IMR-90 (cell line): ENCODE measurements at places on chromosomes 4 and X.

GRCh38 chr4:40247350-40247749 is 50.5 kb downstream of the RHOH start:
- no peak for DNase-seq

DNA sequence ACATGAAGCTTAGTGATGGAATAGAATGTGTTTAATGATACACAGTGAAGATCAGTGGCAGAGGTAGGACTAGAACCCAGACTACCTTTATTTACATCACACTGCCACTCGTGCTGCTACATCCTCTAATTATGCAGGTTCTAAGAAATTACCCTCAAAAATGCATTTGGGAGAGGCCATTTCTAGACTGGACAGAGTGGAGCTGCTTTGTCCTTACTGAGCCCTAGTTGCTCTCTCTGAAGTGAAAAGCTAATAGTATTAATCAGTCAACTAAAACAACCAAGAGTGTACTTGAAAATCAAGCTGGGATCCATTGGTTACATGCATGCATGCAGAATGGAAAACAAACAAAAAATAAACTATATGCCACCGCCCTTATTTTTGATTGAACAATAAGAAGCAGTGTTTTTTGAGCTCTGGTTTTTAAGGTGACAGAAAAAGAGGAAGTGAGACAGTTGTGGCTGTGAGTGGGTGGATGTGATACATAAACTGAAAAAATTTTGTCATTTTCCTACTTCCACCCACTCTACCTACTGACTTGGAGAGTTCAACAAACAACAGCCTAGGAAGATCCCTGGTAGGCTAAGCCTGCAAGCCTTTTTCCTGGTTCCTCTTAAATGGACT is 6.8 kb upstream of the VSIG4 start:
- no peak for DNase-seq

GRCh38 chr4:174753021-174753420 is 76.0 kb downstream of the GLRA3 start:
- no peak for DNase-seq

DNA sequence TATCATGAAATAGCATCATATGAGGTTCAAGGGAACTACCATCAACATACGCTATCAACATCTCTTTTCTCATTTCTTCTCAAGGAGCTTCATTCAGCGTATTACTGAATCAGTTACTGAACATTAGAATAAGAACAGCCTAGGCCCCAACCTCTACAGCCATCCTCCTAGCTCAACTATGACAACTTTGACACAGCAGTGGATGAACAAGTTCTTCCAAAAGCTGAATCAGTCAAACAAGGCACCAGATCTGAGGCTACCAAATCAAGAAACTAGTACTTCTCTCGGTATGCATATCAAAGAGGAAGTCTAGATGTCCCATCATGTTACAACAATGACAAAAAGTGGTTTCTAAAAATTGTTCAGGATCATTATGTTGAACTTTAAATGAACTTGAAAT is 57.4 kb downstream of the GATB start:
- no peak for DNase-seq

- DNase-seq = no peak
Observed at GRCh38 chrX:10062352-10062751, 94.4 kb upstream of the CLCN4 start.

GRCh38 chr4:141124224-141124623 is 9.0 kb downstream of the RNF150 start:
- no peak for DNase-seq
